ENCODE measurements at places on chromosomes 6 and 20.

DNA sequence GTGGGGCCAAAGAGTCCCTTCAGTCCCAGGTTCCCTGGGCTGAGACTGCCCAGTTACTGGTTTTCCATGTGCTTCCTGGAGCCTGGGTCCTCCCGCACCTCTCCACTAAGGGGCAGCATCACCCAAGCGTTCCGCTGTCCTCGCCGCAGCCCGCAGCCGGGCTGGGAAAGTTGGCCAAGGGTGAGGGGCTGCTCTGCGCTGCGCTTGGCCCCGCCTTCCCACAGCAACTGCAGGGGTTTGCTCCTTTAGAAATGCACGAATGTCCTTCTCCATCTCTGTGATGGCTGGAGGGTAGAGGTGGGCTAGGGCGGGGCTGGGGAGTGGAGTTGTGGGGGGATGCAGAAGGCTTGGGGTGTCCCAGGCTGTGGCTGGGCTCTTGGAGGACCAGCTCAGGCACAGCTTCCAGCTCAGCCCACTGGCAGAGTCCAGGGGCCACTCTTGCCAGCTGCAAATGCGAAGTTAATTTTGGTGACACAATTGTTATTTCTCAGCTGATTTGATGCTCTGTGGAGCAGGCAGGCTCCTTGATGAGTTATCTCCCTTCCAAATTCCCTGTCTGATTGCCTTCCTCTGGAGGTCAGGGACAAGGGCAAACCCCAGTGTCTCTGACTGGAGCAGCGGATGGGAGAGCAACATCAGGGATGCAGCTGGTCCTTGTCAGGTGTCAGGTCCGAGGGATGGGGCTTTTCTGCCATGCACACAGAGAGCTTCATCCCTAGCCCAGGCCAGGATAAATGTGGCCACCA, 63.2 kb downstream of the NOL4L start:
- peak; percentile 61 for DNase-seq

DNA sequence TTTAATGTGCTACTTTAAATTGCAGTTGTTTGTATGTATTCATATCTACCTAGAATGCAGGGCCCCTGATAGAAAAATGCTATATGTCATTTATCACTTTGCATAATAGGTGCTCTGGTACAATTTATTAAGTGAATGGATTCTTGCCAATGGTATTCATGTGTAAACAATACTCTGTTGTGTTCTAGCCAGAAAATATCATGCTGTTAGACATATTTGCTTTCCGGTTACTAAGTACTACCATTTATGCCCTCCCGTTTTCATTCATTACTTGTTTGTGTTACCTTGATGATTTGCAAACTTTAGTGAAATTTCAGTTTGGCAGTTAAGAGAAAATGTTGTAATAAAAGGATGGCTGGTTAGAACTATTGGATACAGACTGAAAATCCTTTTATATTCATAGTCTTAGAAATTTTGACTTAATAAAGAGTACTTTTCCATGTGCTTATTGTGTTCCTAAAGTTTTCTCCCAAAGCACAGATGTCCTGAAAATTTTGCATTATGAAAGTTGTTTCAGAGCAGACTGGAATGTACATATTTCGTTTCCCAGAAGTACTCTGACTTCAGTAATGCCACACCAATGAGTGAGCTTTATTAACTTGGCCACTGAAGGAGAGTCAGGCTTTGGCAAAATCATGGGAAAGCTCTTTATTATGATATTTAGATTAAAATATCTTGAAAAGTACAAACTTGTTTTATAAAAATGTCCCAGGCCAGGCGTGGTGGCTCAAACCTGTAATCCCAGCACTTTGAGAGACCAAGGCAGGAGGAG, 31.5 kb downstream of the RPF2 start:
- DNase-seq: no peak

DNA sequence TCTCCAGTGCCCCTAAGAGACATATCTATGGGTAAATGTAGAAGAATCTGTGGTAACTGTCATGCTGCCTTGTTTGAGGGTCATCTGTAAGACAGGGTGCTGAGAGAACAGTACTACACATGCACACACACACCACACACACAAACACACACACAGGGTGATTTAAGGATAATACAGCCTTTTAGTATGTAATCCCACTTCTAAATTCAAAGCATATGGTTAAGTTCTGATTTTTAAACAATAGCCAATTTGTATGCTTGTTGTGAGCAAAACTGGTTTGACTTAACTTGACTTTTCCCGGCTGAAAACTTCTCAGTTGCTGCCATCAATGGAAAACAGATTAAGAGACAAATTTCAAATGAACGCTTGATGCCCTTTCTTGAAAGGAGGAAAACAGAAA, 241.8 kb downstream of the ADGRG6 start:
- no peak for DNase-seq

GRCh38 chr20:37511610-37512275, 9.3 kb upstream of the NNAT start:
- DNase-seq: no peak

- no peak for DNase-seq
Measured at GRCh38 chr6:18102783-18103509, 19.5 kb downstream of the NHLRC1 start.

GRCh38 chr6:123503619-123504018, 133.1 kb downstream of the TRDN start:
- no peak for DNase-seq

GRCh38 chr6:17714879-17715851, 8.4 kb upstream of the NUP153 start:
- peak; percentile 95 for DNase-seq

- DNase-seq: no peak
Measured at GRCh38 chr6:31901415-31901952, 402 bp downstream of the ZBTB12 start.

GRCh38 chr6:122887941-122888340, 98.9 kb downstream of the SMPDL3A start:
- no peak for DNase-seq

DNA sequence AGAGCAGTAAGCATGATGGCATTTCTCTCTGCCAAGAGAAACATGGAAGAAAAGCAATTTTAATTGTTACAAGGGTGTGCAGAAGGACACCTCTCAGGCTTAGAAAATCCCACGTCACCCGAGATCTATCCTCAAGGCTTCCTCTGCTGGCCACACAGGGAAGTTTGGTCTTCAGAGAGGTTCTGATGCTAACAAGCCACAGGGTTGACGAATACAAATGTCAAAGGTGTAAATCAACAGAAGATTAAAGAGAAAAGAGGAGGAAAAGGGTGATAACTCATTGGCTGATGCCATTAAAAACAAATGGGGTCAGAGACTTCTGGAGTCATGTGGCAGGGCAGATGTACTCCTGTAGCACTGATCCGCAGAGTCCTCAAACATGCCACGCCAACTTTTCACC, 33.6 kb upstream of the SPDEF start:
- DNase-seq: no peak

DNA sequence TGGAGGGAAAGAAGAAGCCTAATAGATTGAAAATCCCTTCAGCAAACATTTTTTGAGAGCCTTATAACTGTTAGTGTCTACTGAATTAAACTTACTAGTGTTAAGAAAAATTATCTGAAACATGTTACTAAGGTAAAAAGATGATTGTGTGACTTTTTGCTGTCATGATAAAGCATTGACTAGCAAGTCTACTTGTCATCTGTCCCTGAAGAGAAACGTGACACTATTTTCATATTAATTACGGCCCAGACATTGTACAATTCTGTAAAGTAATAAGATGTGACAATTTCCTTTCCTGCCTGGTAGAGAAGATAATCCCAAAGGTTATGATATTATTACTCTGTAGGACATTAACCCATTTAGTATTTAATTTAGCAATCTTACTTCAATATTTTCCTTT, 8.8 kb upstream of the EDEM2 start:
- no peak for DNase-seq

DNA sequence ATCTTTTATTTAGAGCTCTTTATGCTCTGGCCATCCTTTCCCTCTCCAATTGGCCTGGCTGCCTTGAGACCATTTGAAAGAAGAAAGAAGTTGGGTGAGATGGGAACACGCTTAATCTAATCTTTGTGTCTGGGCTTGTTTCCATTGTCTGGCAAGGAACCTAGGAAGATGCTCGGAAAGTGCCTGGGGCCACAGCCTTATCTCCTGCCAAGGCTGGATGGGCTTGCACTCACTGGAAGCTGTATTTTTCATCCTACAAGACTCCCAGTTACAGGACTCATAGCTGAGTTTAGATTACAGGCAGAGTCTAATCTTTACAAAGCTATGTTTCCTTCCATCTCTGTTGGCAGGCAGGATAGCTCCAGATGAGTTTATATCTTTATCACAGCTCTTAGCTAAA, 33.1 kb upstream of the CDYL start:
- DNase-seq: no peak

- no peak for DNase-seq
Measured at GRCh38 chr6:77688649-77689048, 35.8 kb downstream of the MEI4 start.

GRCh38 chr6:160000280-160000704, 31.4 kb downstream of the IGF2R start:
- no peak for DNase-seq

DNA sequence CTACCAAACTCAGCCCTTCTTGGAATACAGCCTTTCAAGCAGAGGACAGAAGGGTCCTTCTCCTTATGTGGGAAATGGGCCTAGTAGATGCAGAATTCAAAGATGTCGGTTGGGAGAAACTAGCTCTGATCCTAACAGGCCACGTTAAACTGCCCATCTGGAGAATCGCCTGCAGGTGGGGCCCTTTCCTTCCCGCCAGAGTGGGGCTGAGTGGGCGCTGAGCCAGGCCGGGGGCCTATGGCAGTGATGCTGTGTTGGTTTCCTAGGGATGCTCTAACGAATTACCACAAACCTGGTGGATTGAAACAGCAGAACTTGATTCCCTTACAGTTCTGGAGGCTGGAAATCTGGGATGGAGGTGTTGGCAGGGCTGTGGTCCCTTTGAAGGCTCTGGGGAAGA, 9.1 kb downstream of the MAPK13 start:
- no peak for DNase-seq

DNA sequence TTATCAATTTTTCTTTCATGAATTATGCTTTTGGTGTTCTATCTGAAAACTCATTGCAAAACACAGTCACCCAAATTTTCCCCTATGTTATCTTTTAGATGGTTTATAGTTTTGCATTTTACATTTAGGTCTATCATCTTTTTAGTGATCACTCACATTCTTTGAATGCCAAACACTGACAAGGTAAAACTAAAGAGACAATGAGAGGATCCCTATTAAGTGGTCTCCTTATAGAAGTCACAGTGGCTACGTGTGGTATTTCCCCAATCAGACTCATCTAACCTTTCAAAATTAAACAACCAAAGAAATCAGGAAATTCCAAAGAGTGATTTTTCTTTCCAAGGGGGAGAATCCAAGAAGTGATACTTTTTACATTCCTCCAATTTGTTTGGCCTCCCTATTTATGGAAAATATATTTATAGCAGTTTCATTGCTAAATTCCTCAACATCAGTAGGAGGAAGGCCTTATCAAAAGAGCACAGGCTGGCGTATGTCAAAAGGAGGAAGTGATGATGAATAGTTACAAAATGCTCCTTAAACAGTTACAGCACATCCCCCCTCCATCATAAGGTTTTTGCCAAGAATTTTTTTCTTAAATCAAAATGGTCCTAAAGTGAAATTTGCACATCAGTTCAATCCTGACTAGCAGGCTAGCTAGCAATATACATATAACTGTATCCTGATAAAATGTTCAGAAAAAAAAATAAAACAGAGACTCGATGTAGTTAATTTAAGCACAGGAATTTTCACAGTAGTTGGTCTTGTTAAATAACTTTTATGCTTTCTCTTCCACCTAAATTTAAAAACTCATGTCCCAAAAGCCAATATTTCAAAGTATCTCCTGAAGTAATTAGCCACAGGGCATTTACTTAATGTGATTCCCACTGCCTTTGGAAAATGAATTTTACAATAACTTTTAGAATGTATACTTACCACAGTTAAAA, 76.2 kb upstream of the IPCEF1 start:
- DNase-seq: peak; percentile 77

DNA sequence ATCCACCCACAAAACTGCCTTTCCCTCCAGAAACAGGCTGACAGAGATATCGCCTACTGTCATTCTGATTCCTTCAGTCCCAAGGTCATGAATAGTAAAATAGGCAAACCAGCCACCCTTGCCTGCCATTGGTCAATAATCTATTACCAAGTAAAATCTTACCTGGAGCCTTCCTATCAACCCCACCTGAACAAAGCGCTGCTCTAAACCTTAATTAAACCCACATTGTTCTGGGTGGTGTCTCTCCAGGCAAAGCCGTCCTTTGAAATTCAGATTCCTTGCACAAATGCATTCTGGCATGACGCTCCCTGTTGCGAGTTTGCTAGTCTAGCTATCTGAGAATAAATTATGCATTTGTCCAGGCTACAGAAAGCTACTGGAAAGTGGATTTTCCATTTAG, 291.6 kb upstream of the ECI2 start:
- no peak for DNase-seq

GRCh38 chr6:169980826-169981450, 229.5 kb downstream of the ERMARD start:
- no peak for DNase-seq

DNA sequence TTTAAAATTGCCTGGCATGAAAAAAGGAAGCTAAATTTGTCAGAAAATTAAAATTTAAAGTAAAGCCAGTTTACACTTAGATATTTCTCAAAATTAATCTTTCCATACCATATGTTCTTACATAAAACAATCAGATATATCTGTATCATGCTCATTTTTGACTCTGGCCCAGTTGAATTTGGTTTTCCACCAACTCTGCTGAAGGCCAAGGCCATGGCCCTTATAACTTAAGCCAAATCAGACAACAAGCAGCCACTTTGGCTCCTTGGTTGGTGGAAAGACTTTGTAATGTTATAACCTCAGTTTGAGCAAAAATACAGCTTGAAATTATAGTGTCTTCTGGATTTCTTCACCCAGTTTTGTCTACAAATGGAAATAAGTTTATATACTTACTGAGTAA, 97.3 kb downstream of the CENPW start:
- DNase-seq: no peak

All from inflammatory macrophage treated with lipopolysaccharide for 4 hours (primary cell).